LoVo (cell line): ENCODE measurements at places on chromosomes 2 and 18.

DNA sequence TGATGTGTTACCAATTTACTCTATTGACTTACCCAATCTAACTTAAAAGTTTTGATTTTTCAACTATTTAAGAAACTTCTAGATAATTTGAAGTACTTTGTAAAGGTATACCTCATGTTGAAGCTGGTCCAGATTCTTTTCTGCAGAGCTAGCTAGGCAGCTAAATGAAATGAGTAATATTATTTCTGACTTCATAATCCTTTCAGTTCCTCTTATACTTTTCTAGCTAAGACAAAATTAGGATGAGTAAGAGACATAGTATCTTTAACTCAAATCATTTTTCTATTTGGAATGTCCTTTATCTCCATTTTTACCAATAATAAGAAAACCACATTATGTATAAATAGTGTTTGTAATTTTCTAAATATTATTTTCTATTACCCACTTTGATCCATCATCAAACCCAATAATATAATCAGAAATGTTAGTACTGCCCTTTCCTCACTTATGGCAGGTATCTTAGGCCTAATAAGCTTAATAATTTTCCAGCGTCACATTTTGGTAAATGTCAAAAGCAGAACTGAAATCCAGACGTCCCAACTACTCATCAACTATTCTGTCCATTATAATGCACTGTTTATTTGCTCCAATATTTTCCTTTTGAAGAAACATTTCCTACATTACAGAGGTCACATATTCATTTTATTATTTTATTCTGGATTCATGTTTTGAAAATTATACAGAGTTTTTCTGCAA, 456.6 kb downstream of the THSD7B start:
- DNase-seq: no peak

DNA sequence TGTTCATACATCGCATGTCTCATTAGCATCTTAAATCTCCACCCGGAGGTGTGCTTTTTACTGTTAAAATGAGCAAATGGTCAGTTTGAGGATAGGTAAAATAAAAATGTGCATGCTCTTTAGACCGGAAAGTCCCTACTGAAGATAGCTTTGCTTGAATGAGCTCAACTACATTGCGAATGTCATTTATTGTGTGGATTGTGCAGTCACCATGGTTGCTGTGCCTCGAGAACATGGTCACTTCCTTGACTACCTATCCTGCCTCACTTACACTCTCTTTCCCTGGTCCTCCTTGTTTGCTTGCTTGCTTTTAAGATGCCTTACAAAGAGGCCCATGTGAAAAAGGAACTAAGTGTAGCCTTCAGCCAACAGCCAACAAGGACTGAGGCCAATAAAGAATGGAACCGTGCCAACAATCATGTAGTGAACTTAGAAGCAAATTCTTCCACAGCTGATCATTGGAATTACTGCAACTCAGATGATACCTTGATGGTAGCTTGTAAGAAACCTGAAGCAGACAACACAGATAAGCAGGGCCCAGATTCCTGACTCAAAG, 72.2 kb upstream of the BARD1 start:
- no peak for DNase-seq

DNA sequence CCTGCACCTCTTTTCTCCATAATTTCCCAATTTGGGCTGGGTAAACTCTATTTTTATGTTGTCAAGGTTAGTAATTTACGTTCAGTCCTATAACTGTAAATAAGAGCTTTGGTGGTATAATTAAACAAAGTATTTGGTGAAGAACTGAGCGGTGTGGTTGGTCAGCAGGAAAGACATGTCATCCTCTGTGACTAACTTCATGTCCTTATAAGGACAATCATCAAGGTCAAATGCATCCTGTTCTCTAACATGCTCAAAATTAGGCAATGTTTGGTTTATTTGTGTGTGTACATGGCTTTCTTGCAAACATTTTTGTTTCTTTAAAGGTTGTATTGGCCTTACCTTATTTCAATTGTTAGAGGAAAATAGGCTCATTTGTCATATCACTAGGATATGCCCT, 121.5 kb upstream of the NABP1 start:
- DNase-seq: no peak

DNA sequence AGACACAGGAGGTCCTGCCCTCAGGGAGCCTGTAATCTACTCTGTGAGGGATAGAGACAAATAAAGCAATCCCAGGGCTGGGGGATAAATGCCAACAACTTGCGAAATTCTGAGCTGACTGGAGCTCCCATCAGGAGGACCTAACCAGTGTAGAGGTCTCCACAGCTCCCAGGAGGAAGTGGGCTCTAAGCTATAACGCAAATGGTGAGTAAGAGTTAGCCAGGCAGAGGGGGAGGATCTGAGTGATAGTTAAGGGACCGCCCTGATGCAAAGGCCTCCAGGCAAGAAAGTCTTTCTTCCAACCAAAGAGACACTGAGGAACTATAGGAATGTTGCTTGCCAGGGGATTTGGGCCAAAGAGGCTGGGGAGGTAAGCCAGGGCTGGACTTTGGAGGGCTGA, 16.0 kb upstream of the ZNF532 start:
- no peak for DNase-seq

DNA sequence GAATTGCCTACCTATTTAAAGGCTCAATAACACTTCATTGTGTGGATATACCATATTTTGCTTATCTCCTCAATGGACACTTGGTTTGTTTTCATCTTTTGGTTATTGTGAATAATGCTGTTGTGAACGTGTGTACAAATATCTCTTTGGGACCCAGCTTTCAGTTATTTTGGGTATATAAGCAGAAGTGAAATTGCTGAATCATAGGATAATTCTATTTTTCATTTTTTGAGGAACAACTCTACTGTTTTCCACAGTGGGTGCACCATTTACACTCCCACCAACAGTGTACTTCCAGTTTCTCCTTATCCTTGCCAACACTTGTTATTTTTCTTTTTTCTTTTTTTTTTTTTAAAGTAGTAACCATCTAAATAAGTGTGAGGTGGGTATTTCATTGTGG, 29.0 kb downstream of the PTPN4 start:
- DNase-seq: no peak

DNA sequence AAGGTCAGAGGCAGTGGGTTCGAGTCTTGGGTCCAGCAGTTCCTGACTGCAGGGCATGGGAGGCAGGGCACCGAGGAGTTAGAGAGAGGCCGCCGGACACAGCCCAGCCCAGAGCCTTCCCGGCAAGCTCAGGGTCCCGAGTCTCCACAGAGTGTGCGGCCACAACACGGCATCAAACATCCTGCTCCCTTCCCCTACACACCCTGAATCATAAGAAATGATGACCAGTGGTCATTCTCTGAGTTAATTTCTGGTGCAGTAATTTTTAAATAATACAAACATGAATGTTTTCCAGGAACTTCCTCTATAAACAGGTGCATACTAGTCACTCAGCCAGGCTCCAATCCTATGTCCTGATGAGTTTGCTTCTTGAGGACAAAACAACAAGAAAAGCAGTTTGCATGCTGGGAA, 118.0 kb downstream of the PXDN start:
- no peak for DNase-seq
